ENCODE measurements at places on chromosomes 12 and 14.

DNA sequence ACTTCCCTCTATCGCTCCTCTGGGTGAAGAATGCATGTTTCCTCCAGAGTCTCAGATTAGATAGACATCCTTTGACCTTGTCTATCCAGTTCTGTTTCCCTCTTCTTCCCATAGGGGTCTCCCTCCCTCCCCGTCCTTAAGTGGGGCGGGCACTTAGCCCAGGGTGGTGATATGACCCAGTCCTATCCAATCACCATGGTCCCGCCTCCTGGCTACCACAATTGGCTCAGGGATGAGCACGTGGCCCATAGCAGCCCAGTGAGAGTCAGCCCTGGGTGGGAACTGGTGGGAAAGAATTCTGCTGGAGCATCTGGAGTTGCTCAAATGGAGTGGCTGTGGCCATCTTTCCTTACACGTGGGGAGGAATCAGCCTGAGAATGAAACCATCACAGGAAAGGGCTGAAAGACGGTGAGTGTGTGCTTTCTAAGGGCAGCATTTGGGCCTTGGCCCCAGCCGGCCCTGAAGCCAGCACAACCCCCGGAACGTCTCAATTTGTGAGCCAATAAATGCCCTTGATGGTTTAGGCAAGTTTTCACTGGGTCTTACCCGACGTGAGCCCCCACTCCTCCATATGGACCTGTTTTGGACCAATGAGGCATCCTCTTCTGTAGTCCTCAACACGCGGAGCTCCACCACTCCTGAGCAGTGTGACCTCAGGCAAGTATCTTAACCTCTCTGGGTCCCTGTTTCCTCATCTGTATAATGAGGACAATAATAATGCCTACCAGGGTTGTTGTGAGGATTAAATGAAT is 14.4 kb upstream of the MLXIP start:
- H3K36me3 ChIP-seq, result 0 out of 2 replicates have a peak, but pooled peaks cover 3% of the 10 kb centered on the region
- DNase-seq, result peak; percentile 93
- H3K27ac ChIP-seq, result peak overlapping the region; percentile 89
- no peak overlapping the region for H3K4me3 ChIP-seq
- H3K27me3 ChIP-seq, result no peaks in the 10 kb centered on the region

GRCh38 chr14:105477660-105478397 is 3.2 kb downstream of the CRIP2 start:
- H3K27ac ChIP-seq, result no peak overlapping the region
- DNase-seq, result no peak
- peaks cover 44% of the 10 kb centered on the region for H3K4me1 ChIP-seq
- no peak overlapping the region for H3K4me3 ChIP-seq
- no peaks in the 10 kb centered on the region for H3K36me3 ChIP-seq

GRCh38 chr12:97257726-97258125 is 204.9 kb upstream of the RMST start:
- no peak overlapping the region for H3K4me3 ChIP-seq
- no peak overlapping the region for H3K27ac ChIP-seq
- DNase-seq, result no peak
- H3K27me3 ChIP-seq, result no peaks in the 10 kb centered on the region
- H3K36me3 ChIP-seq, result no peaks in the 10 kb centered on the region

DNA sequence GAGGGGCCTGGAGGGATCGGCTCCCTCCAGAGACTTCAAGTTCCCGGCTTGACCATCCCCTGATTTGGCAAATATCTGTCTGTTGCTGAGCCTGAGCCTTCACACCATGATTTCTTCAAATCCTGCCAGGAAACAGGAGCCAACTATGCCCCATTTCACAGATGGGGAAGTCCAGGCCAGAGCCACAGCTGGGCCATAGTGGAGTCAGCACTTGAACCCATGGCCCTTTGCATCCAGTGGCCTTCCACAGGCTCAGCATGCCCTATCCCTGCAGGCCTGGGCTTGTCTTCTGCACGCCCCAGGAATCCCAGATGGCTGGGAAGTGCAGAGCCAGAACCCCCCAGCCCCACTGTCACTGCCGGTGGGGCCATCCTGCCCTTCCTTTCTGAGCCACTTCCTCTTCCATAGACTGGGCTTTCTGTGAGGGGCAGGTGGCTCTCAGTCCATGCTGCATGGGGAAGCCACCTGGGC is 44.9 kb downstream of the CYP46A1 start:
- peaks cover 44% of the 10 kb centered on the region for H3K4me1 ChIP-seq
- H3K27ac ChIP-seq, result no peak overlapping the region
- 0 out of 2 replicates have a peak, but pooled peaks cover 4% of the 10 kb centered on the region for H3K36me3 ChIP-seq
- no peak overlapping the region for H3K4me3 ChIP-seq
- DNase-seq, result no peak
- H3K27me3 ChIP-seq, result no peaks in the 10 kb centered on the region

DNA sequence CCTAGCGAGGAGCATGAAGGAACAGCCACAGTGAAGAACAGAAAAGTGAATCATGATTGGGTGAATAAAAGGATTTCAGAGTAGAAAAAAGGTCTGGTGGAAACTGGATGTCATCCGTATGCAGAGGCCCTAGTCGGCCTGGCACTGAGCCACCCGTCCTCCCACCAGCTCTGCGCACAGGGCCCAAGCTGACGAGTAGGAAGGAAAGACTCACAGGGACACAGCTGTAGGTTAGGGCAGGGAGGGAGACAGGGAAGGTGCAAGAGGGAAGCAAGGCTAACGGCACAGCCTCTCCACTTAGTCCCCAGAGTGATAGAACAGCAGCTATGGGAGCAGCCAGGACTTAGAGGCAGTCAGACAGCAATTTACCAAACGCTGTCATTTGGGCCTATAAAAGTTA is 112.6 kb downstream of the KCNK10 start:
- H3K4me1 ChIP-seq, result no peaks in the 10 kb centered on the region
- DNase-seq, result no peak
- H3K27ac ChIP-seq, result no peak overlapping the region
- no peak overlapping the region for H3K4me3 ChIP-seq

GRCh38 chr12:38691164-38691563 is 214.2 kb downstream of the CPNE8 start:
- no peaks in the 10 kb centered on the region for H3K36me3 ChIP-seq
- no peaks in the 10 kb centered on the region for H3K4me1 ChIP-seq
- no peak overlapping the region for H3K4me3 ChIP-seq
- no peak for DNase-seq
- no peak overlapping the region for H3K27ac ChIP-seq
- no peaks in the 10 kb centered on the region for H3K27me3 ChIP-seq

Data from SJSA1 (cell line).